ENCODE measurements at places on chromosomes 13 and 19. TPM values are rescaled to one million over a fixed set of nuclear protein-coding genes. Genes with fewer than 3 reads are reported as not detected.

TNFSF11 gene
- total RNA-seq, result not detected

- H3K27ac ChIP-seq, result no peak overlapping the region
- H3K27me3 ChIP-seq, result no peaks in the 10 kb centered on the region
These were observed 2.4 kb downstream of the RNF6 start for GRCh38 chr13:26219726-26220125.

GRCh38 chr13:76754414-76754813 is 131.8 kb downstream of the KCTD12 start:
- H3K27ac ChIP-seq, result no peak overlapping the region
- no peaks in the 10 kb centered on the region for H3K27me3 ChIP-seq
- no peak overlapping the region for H3K4me3 ChIP-seq
- no peak for DNase-seq

ZNF723 gene
- not detected for total RNA-seq

DNA sequence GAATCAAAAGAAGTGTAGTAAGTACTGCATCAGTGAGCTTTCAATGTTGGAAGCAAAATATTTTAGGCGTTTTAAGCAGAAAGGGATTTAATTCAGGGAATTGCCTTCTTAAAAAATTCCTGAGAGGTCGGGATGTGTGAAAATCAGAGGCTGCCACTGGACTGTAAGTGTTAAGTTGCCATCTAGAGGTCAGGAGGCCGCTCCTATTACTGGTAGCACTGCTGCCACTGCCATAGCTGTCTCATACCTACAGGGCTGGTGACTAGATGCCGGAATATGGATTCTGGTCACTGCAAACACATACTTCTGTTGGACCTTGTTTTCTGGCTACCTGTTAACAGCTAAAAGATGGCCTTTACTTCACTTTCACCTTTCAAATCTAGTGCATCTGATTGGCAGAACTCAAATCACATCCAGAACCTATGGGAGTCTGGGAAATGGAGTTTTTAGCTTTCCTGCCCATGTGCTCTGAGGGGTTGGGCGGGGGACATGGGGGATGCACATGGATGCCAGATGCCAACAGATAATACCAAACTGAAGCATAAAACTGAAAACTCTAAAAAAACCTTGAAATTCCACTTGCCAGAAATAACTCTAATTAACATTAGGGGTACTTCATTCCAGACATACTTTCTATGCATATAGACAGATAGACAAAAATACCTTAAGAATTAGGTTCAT is 29.8 kb downstream of the DGKH start:
- no peaks in the 10 kb centered on the region for H3K4me1 ChIP-seq
- H3K27me3 ChIP-seq, result no peaks in the 10 kb centered on the region
- no peak for DNase-seq
- H3K4me3 ChIP-seq, result no peak overlapping the region
- no peak overlapping the region for H3K27ac ChIP-seq

DNA sequence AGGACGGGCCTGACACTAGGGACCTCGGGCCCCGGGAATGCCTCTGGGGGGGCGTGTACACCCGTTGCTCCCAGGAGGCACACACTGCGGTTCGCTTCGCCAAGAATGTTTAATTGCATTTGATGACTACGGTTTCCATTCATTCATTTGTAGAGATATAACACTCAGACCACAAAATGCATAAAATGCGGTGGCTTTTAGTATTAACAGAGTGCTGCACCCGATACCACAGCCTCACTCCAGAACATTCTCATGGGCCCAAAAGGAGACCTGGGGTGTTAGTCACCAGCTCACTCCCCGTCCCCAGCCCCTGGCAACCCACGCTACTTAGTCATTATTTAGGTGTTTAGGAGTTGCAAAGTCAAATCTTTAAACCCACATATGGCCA is 21.8 kb downstream of the HCN2 start:
- H3K27ac ChIP-seq, result no peak overlapping the region
- DNase-seq, result no peak
- no peaks in the 10 kb centered on the region for H3K36me3 ChIP-seq
- H3K4me3 ChIP-seq, result no peak overlapping the region
- no peaks in the 10 kb centered on the region for H3K27me3 ChIP-seq

GRCh38 chr13:104382951-104383350 is 1316.7 kb upstream of the SLC10A2 start:
- no peak for DNase-seq
- no peaks in the 10 kb centered on the region for H3K4me1 ChIP-seq
- H3K27ac ChIP-seq, result no peak overlapping the region
- H3K27me3 ChIP-seq, result no peaks in the 10 kb centered on the region

- H3K4me3 ChIP-seq, result no peak overlapping the region
- no peaks in the 10 kb centered on the region for H3K27me3 ChIP-seq
- no peak overlapping the region for H3K27ac ChIP-seq
- H3K36me3 ChIP-seq, result no peaks in the 10 kb centered on the region
- no peaks in the 10 kb centered on the region for H3K4me1 ChIP-seq
These were observed 821 bp upstream of the LILRB4 start for GRCh38 chr19:54661846-54662481.

GRCh38 chr19:55621673-55622231 is 2.6 kb downstream of the ZNF784 start:
- no peak overlapping the region for H3K4me3 ChIP-seq
- H3K4me1 ChIP-seq, result peaks cover 14% of the 10 kb centered on the region
- H3K36me3 ChIP-seq, result no peaks in the 10 kb centered on the region
- H3K27ac ChIP-seq, result no peak overlapping the region
- H3K27me3 ChIP-seq, result no peaks in the 10 kb centered on the region

- H3K27ac ChIP-seq, result no peak overlapping the region
- no peak for DNase-seq
- H3K4me1 ChIP-seq, result peaks cover 27% of the 10 kb centered on the region
- H3K36me3 ChIP-seq, result no peaks in the 10 kb centered on the region
- no peak overlapping the region for H3K4me3 ChIP-seq
- H3K27me3 ChIP-seq, result no peaks in the 10 kb centered on the region
These were observed 27.7 kb downstream of the CRTC1 start for GRCh38 chr19:18710996-18711751.

- DNase-seq, result no peak
- H3K27me3 ChIP-seq, result no peaks in the 10 kb centered on the region
- peak overlapping the region; percentile 98 for H3K4me3 ChIP-seq
- H3K4me1 ChIP-seq, result peaks cover 72% of the 10 kb centered on the region
- no peaks in the 10 kb centered on the region for H3K36me3 ChIP-seq
- peak overlapping the region; percentile 99 for H3K27ac ChIP-seq
These were observed 2.5 kb downstream of the ITM2B start for GRCh38 chr13:48235341-48236135.

DNA sequence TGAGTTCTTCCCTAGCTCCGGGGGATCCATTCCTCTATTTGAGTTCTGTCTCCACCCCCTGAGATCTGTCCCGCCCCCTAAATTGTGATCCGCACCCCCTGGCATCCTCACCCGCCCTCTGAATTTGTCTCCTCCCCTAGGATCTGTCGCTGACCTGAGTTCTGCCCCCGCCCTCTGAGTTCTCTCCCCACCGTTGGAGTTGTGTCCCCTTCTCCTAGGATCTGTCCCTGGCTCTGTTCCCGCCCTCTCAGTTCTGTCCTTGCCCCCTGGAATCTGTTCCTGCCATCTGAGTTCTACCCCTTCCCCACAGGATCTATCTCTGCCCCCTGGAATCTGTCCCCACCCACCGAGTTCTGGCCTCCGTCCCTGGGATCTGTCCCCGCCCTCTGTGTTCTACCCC is 1.0 kb upstream of the SLC17A7 start:
- no peaks in the 10 kb centered on the region for H3K27me3 ChIP-seq
- no peak for DNase-seq
- H3K4me3 ChIP-seq, result peak overlapping the region; percentile 70
- peak overlapping the region; percentile 83 for H3K27ac ChIP-seq
- no peaks in the 10 kb centered on the region for H3K36me3 ChIP-seq

DNA sequence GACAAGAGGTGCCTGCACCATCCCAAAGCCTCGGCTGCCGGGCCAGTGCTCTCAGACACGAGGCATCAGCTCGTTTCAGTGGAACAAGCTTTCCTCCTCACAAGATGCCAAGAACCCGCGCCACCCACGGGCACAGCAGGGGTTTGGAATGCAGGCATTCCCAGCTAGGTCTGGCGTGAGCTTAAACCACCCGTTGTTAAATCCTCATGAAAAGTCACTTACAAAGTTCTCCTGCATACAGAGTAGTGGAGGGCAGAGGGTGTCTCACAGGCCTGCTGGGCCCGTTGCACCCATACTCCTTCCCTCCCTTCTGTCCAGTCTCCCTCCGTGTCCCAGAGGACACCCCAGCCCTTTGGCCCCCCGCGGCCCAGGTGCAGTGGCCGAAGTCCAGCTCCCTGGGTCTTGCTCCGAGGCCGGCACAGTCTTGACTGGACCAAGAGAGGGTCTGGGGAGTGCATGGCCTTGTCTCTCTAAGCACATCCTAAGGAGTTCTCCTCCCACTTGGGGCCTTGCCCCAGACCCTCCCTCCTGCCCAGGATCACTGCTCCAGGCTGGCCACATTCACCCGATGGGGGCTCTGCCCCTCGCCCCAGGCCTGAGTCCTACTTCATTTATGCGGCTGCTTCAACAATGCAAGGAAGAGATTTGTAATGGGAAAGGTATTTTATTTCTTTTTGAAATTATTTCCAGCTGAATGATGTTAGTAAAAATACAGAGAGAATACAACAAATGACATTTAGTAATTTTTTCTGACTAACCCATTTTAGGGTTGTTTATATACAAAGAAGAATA is 35.2 kb upstream of the GRTP1 start:
- no peak overlapping the region for H3K27ac ChIP-seq
- no peak for DNase-seq
- H3K4me1 ChIP-seq, result no peaks in the 10 kb centered on the region
- no peaks in the 10 kb centered on the region for H3K27me3 ChIP-seq
- no peak overlapping the region for H3K4me3 ChIP-seq
- no peaks in the 10 kb centered on the region for H3K36me3 ChIP-seq

ZNF284 gene
- 2.2 TPM for total RNA-seq

ZSCAN4 gene
- not detected for total RNA-seq

DNA sequence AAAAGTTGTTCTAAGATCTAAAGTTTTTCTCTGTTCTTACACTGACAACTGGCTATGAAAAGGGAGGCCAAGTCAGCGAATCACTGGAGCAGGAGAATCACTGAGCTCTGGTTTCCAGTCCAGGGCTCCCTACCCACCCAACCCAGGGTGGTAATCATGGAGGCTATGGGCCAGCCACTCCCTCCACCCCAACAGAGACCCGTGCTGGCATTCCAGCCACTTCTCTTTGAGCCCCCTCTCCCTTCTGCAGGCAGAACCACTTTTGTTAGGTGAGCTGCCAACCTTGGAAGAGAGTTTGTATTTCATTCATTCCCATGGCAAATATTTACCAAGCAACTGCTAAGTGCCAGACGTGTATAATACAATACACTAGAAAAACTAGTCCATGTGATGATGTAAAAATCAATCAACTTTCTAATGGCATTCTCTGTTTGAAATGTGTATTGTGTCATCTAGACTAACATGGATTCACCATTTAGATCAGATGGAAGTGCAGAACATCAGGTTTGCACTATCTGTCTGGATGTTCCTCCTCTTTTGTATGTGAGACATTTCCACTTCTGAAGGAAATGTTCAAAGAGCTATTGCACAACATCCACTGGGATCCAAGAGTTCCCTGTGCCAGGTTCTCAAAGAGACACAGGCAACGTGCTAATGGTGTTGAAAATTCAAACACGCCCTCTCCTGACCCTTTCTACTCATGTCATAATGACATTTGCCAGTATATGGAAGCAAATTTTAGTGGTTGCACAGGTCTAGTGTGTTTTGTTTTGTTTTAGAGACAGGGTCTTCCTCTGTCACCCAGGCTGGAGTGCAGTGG is 5.3 kb downstream of the MLNR start:
- peaks cover 5% of the 10 kb centered on the region for H3K4me1 ChIP-seq
- no peak overlapping the region for H3K4me3 ChIP-seq
- H3K36me3 ChIP-seq, result no peaks in the 10 kb centered on the region
- no peak for DNase-seq

GRCh38 chr19:48450863-48451262 is 4.5 kb upstream of the KCNJ14 start:
- no peak for DNase-seq
- H3K4me1 ChIP-seq, result peaks cover 13% of the 10 kb centered on the region
- peaks cover 70% of the 10 kb centered on the region for H3K36me3 ChIP-seq
- H3K4me3 ChIP-seq, result no peak overlapping the region
- no peak overlapping the region for H3K27ac ChIP-seq

DNA sequence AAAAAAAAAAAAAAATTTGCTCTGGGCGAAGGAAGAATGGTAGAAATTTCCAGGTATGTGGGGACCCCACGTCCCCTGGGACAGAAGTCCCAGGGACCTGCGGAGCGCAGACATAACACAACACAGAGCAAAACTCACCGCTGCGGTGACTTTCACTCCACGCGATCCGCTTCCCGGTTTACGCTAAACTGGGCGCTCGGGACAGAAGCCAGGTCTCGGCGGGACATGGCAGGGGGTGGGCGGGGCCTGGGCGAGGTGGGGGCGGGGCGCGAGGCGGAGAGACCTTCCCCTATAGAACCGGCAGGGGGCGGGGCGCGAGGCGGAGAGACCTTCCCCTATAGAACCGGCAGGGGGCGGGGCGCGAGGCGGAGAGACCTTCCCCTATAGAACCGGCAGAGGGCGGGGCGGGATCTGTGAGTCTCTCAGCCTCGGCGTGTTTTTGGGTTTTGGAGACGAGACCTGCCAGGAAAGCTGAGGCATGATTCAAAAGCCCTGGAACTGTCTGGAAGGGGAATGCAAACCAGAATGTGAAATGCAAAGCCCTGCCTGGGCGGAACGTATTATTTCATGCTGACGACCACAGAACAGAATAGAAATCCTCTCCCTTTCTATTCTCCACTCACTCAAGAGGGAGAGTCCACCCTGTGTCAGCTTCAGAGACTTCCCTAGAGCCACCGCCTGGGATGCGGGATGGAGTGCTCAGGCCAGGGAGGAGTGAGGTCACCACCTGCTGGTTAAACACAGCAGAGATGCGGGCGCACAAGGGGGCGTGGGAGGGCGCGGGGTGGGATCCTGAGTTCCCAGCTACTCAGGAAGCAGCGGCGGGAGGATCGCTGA is 20.2 kb upstream of the ERVV-1 start:
- H3K27ac ChIP-seq, result peak overlapping the region; percentile 86
- H3K4me3 ChIP-seq, result peak overlapping the region; percentile 59
- no peaks in the 10 kb centered on the region for H3K36me3 ChIP-seq
- peaks cover 13% of the 10 kb centered on the region for H3K4me1 ChIP-seq

ATCAY gene
- total RNA-seq, result 0.98 TPM

GRCh38 chr19:35118268-35119020 is 2.8 kb downstream of the FXYD3 start:
- peaks cover 59% of the 10 kb centered on the region for H3K4me1 ChIP-seq
- H3K4me3 ChIP-seq, result peak overlapping the region; percentile 46
- H3K27ac ChIP-seq, result peak overlapping the region; percentile 94
